ENCODE measurements at places on chromosomes 13 and 19.
A peak's percentile ranks its signal among the peaks of the same experiment; 100 is the strongest.

GRCh38 chr19:12093777-12094176 lies 29.2 kb downstream of the ZNF844 start:
- no peak overlapping the region for H3K4me3 ChIP-seq
- peaks cover 9% of the 10 kb centered on the region for H3K36me3 ChIP-seq
- H3K4me1 ChIP-seq = peaks cover 2% of the 10 kb centered on the region
- H3K27ac ChIP-seq = no peak overlapping the region
- H3K27me3 ChIP-seq = no peaks in the 10 kb centered on the region
- no peak for DNase-seq

- no peaks in the 10 kb centered on the region for H3K36me3 ChIP-seq
- peaks cover 48% of the 10 kb centered on the region for H3K4me1 ChIP-seq
- H3K27ac ChIP-seq = no peak overlapping the region
- H3K27me3 ChIP-seq = peaks cover 7% of the 10 kb centered on the region
Measured at GRCh38 chr19:16594131-16594586, 21.9 kb upstream of the SLC35E1 start.

DNA sequence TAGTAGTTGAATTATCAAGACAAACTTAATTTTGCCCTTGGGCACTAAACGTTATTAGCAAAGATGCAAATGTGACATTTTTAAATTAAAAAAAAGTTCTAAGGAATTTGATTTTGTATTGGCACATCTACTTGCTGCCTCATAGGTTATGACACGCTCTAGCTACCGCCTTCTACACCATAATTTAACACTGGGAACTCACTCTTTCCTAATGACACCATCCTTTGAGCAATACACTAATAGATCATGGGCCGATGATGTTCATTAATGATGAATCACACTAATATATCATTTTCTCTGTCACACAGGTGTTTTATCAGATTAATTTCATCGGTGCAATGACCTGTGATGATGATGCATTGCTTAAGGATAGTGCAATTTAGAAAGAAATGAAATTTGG lies 528.8 kb upstream of the PCDH9 start:
- DNase-seq = no peak
- H3K27ac ChIP-seq = no peak overlapping the region
- H3K4me1 ChIP-seq = no peaks in the 10 kb centered on the region
- no peak overlapping the region for H3K4me3 ChIP-seq
- no peaks in the 10 kb centered on the region for H3K27me3 ChIP-seq

DNA sequence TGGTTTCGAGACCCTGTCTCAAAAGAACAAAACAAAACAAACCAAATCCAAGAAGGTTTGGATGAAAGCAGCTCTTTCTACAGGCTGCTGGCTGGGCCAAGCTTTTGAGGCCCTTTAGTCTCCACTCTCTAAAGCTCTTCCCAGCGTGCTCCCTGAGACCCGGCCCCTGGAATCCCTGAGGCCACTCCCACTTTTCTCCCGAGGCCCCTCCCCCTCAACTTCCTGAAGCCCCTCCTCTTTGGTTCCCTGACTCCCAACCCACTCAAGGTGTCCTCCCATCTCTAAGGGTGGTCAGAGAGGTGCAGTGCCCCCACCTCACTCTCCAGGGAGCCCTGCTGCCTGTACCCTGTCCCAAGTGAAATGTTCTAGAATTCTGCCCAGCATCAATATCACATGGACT lies 10.6 kb downstream of the ERICH6B start:
- H3K27ac ChIP-seq = no peak overlapping the region
- H3K27me3 ChIP-seq = peaks cover 1% of the 10 kb centered on the region
- no peak overlapping the region for H3K4me3 ChIP-seq
- no peaks in the 10 kb centered on the region for H3K4me1 ChIP-seq

GRCh38 chr13:25746131-25746530 lies 305.7 kb downstream of the SHISA2 start:
- H3K4me1 ChIP-seq = peaks cover 11% of the 10 kb centered on the region
- H3K4me3 ChIP-seq = no peak overlapping the region
- DNase-seq = no peak
- no peak overlapping the region for H3K27ac ChIP-seq

- H3K36me3 ChIP-seq = peaks cover under 1% of the 10 kb centered on the region
- DNase-seq = no peak
- peaks cover 35% of the 10 kb centered on the region for H3K4me1 ChIP-seq
- H3K4me3 ChIP-seq = no peak overlapping the region
Measured at GRCh38 chr13:98216711-98217285, 39.7 kb upstream of the RNF113B start.

DNA sequence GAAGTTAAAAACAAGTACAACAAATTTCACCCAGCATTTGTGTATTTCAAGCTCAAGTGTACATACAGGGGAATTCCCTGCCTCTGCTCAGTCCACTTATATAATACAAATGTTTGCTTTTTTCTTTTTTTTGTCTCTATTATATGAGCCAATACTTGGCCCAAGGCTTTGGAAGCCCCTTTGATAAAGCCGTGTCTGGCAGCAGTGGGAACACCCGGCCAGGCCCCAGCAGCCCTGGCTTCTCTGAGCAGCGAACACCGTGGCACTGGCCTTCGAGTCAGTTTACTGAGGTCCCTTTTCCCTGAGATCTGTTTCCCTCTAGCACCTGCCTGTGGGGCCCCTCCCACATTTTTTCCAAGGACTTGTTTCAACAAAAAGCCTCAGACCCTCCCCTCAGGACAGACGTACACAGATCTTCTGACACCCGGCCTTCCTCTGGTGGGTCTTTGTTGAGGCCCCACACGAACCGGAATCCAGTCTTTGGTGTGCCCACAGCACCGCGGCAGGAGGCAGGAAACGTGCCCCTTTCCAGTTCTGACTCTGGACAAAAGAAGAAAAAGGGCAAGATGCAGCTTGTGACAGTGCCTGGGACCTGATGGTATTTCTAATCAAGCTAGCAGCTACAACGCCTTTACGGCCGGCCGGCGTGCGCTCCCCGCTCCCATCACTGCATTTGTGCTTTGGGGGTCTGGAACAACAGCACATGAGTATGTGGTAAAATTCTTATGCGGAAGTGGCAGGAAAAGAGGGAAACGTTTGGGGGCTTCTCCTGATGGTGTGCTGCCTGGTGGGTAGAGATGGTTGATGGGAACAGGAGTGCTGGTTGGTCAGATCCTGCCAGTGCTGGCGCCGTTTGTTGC lies 13.8 kb downstream of the SIPA1L3 start:
- H3K36me3 ChIP-seq = no peaks in the 10 kb centered on the region
- H3K4me3 ChIP-seq = no peak overlapping the region
- peaks cover 5% of the 10 kb centered on the region for H3K27me3 ChIP-seq

- H3K4me1 ChIP-seq = peaks cover 3% of the 10 kb centered on the region
- H3K27me3 ChIP-seq = no peaks in the 10 kb centered on the region
- H3K36me3 ChIP-seq = no peaks in the 10 kb centered on the region
- no peak overlapping the region for H3K27ac ChIP-seq
- no peak overlapping the region for H3K4me3 ChIP-seq
- no peak for DNase-seq
Measured at GRCh38 chr13:110216398-110217041, 90.4 kb downstream of the COL4A1 start.

DNA sequence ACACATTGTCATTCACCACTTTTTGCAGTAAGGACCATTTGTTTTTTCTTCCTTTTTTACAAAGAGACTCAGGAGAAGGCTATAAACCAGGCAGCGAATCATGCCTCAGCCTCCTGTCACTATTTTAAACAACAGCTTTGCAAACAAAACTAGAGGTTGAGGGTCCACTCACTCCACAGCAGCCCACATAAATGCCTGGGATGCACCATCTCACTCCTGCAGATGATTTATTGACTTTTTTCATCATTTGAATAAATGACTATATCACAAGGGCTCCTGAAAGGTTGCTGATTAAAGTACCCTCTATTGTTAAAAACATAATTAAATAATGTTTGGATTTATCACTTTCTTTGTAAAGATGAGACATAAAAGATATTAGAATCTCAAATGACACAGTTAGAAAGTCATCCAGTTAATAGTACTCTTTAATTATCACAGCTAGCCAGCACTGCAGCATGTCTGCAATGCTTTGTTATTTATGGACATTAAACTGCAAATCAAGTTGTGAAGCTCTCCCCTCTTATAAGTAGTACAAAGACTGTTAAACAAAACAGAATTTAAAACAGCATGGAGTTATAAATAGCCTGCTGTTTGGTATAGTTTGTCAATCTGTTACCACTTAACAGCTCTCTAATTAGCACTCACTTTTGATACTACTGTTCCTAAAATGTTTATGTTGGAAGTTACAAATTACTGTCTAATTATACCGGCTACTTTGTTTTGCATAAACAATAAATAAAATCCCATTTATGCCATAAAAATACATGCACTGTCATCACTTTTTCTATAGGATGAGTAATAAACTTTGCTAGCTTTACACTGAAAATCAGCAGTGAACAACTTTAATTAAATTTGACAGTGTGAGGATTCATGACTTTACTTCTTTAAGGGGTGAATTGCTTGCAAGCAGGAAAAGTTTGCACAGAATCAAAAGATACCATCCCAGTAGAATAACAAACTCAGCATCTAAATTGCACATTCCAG lies 853.2 kb downstream of the UQCRFS1 start:
- H3K4me3 ChIP-seq = no peak overlapping the region
- no peaks in the 10 kb centered on the region for H3K4me1 ChIP-seq
- no peak overlapping the region for H3K27ac ChIP-seq
- no peaks in the 10 kb centered on the region for H3K36me3 ChIP-seq
- no peaks in the 10 kb centered on the region for H3K27me3 ChIP-seq

DNA sequence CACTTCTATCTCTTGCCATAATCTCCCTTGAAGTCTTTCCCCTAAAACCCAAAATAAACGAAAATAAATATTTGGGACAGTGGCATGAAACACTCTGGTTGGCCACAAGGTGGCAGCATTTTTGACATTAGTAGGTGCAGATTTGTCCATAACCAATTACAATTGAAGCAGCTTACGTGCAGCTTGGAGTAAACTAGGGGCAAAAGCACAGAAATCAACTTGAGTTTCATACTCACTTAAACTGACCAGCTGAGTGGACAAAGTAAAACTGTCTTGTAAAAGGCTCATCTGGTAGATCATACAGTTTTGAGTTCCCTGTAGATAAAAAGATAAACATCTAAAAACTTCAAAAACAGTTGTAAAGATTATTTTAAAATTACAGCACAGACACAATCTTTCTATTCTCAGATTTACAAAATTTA lies 18.8 kb downstream of the PDCD5 start:
- H3K27me3 ChIP-seq = no peaks in the 10 kb centered on the region
- DNase-seq = no peak
- H3K4me1 ChIP-seq = no peaks in the 10 kb centered on the region
- no peak overlapping the region for H3K27ac ChIP-seq
- no peaks in the 10 kb centered on the region for H3K36me3 ChIP-seq

- peaks cover 13% of the 10 kb centered on the region for H3K27me3 ChIP-seq
- H3K4me3 ChIP-seq = peak within 1 kb of the TSS; percentile 98
- H3K27ac ChIP-seq = peak within 1 kb of the TSS; percentile 40
Measured at GRCh38 chr19:38224014-38224862, at the start of gene DPF1. TSS of gene DPF1 (minus strand) at chr19:38224222. CDS start at chr19:38224142, 80 bp downstream.

DNA sequence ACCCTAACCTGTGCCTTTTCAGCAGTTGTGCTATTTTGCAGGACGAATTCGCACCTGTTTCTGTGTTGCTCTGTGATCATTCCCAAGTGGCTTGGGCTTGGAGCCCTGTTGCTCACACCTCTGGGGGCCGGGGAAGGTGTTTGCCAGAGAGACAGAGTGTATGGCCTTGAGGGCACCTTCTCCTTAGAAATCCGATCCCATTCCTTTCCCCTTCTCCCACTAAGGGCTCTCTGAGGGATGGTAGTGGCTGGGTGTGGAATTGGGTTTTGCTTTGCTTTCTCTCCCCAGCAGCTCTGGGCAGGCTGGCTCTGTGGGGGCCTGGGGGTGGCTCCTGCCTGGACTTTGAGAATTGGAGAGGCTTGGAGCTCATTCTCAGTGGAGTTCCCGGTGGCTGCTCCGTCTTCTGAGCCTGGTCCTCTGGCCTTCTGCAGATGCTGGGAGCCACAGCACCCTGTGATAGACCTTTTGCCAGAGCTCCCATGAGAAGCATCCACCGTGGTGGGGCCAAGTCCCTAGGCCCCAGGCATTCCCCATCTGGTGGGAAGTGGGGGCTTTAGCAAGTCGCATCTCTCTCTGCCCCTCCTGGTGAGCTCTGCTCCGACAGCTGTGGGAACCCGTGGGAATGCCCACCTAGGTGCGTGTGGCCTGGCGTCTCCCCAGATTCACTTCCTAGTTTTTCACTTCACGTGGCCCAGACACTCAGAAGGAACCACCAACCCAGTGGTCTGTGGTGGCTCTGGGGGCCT lies 26.1 kb downstream of the ATP11A start:
- peaks cover 16% of the 10 kb centered on the region for H3K36me3 ChIP-seq
- peaks cover 6% of the 10 kb centered on the region for H3K27me3 ChIP-seq
- H3K4me1 ChIP-seq = peaks cover 27% of the 10 kb centered on the region

- H3K4me3 ChIP-seq = no peak overlapping the region
- peaks cover 6% of the 10 kb centered on the region for H3K27me3 ChIP-seq
- no peak overlapping the region for H3K27ac ChIP-seq
- no peaks in the 10 kb centered on the region for H3K36me3 ChIP-seq
- peaks cover 8% of the 10 kb centered on the region for H3K4me1 ChIP-seq
Measured at GRCh38 chr19:41392775-41393174, 4.4 kb downstream of the EXOSC5 start.

GRCh38 chr19:49453757-49454240 lies 774 bp downstream of the ALDH16A1 start:
- peak overlapping the region; percentile 100 for H3K27ac ChIP-seq
- H3K36me3 ChIP-seq = no peaks in the 10 kb centered on the region
- H3K4me3 ChIP-seq = peak overlapping the region; percentile 100
- peaks cover 3% of the 10 kb centered on the region for H3K27me3 ChIP-seq
- no peak for DNase-seq
- peaks cover 10% of the 10 kb centered on the region for H3K4me1 ChIP-seq

DNA sequence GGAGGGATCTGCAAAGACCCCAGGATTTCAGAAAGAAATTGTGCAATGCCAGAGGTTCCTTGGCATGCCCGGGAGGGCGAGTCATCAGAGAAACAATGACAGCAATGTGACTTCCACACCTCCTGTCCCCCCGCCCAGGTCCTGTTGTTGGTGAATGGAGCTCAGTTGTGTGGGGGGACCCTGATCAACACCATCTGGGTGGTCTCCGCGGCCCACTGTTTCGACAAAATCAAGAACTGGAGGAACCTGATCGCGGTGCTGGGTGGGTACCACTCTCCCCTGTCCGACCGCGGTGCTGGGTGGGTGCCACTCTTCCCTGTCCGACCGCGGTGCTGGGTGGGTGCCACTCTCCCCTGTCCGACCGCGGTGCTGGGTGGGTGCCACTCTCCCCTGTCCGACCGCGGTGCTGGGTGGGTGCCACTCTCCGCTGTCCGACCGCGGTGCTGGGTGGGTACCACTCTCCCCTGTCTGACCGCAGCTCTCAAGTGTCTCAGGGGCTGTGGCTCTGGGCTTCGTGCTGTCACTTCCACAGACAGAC lies 5.2 kb upstream of the F10 start:
- no peak overlapping the region for H3K27ac ChIP-seq
- H3K4me1 ChIP-seq = peaks cover 5% of the 10 kb centered on the region
- DNase-seq = peak; percentile 6
- peaks cover 3% of the 10 kb centered on the region for H3K36me3 ChIP-seq
- no peak overlapping the region for H3K4me3 ChIP-seq

GRCh38 chr19:30692879-30693503 lies 320.8 kb downstream of the ZNF536 start:
- H3K27me3 ChIP-seq = peaks cover 9% of the 10 kb centered on the region
- H3K27ac ChIP-seq = peak overlapping the region; percentile 97
- H3K4me1 ChIP-seq = peaks cover 54% of the 10 kb centered on the region
- no peaks in the 10 kb centered on the region for H3K36me3 ChIP-seq

- no peaks in the 10 kb centered on the region for H3K4me1 ChIP-seq
- peaks cover 11% of the 10 kb centered on the region for H3K27me3 ChIP-seq
- no peak overlapping the region for H3K4me3 ChIP-seq
- H3K36me3 ChIP-seq = peaks cover 44% of the 10 kb centered on the region
Measured at GRCh38 chr13:111074826-111075225, 40.3 kb upstream of the ARHGEF7 start.

Measured in glutamatergic neuron (in vitro differentiated cells).